Activated CD4-positive, alpha-beta T cell treated with anti-CD3 and anti-CD28 coated beads, Interleukin-2, amount 10 ng/mL, durations not matched to agents 24 days and 14 days (primary cell): ENCODE measurements at places on chromosomes 1 and 21.
A peak's percentile ranks its signal among the peaks of the same experiment; 100 is the strongest.

DNA sequence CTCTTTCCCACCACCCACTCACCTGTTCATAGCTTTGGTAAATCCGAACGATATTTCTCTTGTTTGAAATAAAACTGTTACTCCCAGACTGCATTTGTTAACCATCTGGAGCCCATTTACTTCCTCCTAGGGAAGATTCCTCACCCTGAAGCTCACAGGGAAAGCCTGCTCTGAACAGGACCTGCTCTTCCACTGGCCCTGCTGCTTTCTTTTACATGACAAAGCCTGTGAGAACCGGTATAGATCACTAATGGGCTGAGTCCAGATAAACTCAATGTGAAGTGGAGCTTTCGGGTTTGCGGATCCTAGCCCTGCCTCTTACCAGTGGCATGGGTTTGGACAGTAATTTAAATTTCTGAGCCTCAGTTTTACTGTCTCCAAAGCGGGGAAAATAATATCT, 45.2 kb downstream of the FAM163A start:
- H3K27me3 ChIP-seq = peaks cover 9% of the 10 kb centered on the region
- no peaks in the 10 kb centered on the region for H3K4me1 ChIP-seq
- H3K4me3 ChIP-seq = no peak overlapping the region
- H3K27ac ChIP-seq = no peak overlapping the region
- H3K36me3 ChIP-seq = no peaks in the 10 kb centered on the region

DNA sequence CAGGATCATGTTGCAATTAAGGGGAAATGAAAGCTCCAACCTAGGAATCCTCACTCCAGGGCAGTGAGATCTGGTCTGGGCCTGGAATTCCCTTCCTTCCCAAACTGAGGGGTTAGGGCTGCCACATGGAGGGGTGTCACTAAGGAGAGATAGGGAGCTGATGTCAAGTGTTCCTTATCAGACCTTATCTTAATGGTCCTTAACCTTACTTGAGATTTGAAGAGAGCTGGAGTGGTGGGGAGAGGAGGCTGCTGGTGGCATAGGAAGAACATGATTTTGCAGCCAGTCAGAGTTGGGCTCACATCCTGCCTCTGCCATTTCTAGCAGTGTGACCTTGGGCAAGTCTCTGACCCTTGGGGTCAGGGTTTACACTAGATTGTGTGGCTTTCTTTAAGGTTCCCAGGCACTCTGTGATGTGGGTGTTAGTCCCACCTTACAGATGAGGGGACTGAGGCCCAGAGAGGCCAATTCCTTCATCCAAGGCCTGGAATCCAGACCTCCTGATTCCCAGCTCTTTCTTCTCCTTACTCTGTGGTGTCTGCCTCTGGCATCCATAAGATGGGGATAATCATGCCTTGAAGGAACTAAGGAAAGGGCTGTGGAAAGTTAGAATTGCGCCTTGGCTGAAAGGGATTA, 56.3 kb upstream of the SYNC start:
- H3K36me3 ChIP-seq = no peaks in the 10 kb centered on the region
- peaks cover 18% of the 10 kb centered on the region for H3K4me1 ChIP-seq
- DNase-seq = no peak

DNA sequence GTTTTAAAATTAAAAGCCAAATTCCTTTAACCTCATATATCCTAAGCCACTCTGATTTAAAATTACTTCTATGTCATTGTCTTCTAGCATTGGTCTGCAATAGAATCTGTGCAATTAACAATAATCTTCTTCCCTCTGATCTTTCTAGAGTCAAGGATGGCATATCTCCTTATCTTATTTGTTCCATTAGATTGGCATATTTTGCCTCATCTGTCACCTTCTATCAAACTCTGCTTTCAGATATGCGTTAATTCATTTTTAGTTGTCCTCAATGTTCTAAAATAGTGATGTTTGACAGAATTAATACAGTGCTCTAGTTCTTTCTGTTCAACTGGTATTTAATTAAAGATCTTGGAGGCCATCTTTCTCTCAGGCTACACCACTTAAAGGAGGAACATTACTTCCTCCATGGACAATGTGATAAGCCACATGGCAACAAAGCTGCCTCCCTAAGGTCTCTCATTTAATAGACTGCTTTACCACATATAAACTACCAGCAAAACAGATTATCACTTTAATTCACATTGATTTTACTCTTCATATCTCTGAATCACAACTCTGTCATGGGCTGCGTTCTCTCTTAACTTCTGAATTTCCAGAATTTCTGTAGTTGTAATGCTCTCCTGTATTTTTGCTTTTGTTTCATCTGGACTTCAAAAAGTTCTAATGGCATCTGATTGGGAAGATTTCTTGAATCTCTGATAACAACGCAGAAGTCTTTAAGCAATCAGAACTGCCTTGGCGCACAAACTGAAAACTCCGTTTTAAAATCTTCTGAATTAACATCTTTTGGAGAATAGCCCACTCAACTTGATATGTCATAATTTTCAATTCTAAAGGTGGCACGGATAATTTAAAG, 2.8 kb downstream of the NRIP1 start:
- H3K27ac ChIP-seq = no peak overlapping the region
- DNase-seq = no peak
- peak overlapping the region; percentile 81 for H3K4me3 ChIP-seq
- no peaks in the 10 kb centered on the region for H3K36me3 ChIP-seq

DNA sequence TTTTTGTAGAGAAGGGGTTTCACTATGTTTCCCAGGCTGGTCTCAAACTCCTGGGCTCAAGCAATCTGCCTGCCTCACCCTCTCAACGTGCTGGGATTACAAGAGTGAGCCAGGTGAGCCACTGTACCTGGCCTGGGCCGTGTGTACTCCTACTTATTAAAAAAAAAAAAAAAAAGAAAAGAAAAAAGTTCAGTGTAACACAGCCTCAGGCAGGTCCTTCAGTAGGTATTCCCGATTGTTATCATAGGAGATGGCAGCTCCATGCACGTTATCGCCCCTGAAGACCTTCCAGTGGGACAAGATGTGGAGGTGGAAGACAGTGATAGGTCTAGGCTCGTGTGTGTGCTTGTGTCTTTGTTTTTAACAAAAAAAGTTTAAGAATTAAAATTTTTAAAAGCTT, 3.3 kb downstream of the ECHDC2 start:
- no peaks in the 10 kb centered on the region for H3K27me3 ChIP-seq
- H3K27ac ChIP-seq = no peak overlapping the region
- peaks cover 20% of the 10 kb centered on the region for H3K4me1 ChIP-seq
- H3K36me3 ChIP-seq = no peaks in the 10 kb centered on the region
- H3K4me3 ChIP-seq = no peak overlapping the region

- peak overlapping the region; percentile 65 for H3K4me3 ChIP-seq
- H3K36me3 ChIP-seq = no peaks in the 10 kb centered on the region
- peak overlapping the region; percentile 2 for H3K27ac ChIP-seq
Measured at GRCh38 chr1:183023601-183024316, 539 bp downstream of the LAMC1 start.

GRCh38 chr1:31911994-31912780, 26.0 kb downstream of the PTP4A2 start:
- H3K27me3 ChIP-seq = no peaks in the 10 kb centered on the region
- no peak for DNase-seq
- peaks cover 54% of the 10 kb centered on the region for H3K4me1 ChIP-seq
- peak overlapping the region; percentile 29 for H3K4me3 ChIP-seq
- peak overlapping the region; percentile 84 for H3K27ac ChIP-seq

DNA sequence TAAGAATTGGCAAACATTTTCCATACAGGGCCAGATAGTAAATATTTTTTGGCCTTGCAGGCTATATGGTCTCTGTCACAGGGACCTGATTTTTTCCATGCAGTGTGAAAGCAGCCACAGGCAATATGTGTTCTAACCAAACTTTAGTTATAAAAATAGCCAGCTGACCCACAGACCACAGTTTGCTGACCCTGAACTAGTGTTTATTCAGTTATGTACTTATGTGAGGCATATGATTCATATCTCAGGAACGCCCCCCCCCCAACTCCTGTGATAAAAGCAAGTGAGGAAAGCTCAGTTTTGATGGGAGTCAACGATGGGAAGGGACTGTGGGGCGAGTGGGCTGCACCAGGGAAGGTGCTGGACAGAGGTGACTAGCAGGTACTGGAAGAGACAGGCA, 80.1 kb downstream of the HMGB4 start:
- no peaks in the 10 kb centered on the region for H3K36me3 ChIP-seq
- no peak for DNase-seq
- H3K4me1 ChIP-seq = no peaks in the 10 kb centered on the region
- H3K27me3 ChIP-seq = no peaks in the 10 kb centered on the region
- H3K27ac ChIP-seq = no peak overlapping the region

GRCh38 chr1:216721062-216721461, 2.2 kb downstream of the ESRRG start:
- DNase-seq = no peak
- H3K27me3 ChIP-seq = peaks cover 12% of the 10 kb centered on the region
- H3K4me3 ChIP-seq = no peak overlapping the region
- H3K4me1 ChIP-seq = no peaks in the 10 kb centered on the region

DNA sequence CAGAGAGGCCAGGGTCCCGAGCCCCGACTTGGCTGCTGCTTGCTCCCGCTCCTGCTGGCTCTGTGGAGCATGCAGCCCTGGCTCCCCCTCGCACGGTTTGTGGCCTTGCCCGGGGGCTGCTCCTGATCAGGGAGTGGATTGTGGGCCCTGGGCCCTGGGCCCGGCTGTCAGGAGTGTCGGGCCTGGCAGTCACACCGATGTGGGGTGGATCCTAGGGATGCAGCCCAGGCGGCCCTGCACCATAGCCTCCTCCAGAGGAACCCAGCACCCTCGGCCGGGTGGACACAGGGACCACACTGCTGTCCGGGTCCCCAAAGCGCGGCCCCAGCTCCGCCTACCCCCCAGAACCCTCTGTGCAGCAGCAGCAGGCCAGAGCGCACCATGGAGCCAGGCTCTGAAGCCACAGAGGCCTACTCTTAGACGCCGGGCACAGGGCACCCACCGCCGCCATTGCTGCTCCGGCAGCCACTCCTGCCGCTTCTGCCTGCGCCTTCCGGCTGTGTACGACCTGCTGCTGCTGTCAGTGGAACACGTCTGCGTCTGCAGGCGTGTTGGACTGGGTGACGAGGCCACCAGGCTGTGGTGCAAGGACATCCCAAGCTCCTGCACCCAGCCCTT, 9.4 kb downstream of the SLX9 start:
- no peak overlapping the region for H3K4me3 ChIP-seq
- DNase-seq = no peak
- no peaks in the 10 kb centered on the region for H3K27me3 ChIP-seq
- H3K27ac ChIP-seq = no peak overlapping the region
- H3K4me1 ChIP-seq = peaks cover 7% of the 10 kb centered on the region

GRCh38 chr1:184972315-184973055, 1.8 kb downstream of the NIBAN1 start:
- H3K27ac ChIP-seq = peak overlapping the region; percentile 94
- H3K4me3 ChIP-seq = peak overlapping the region; percentile 91
- peaks cover 13% of the 10 kb centered on the region for H3K36me3 ChIP-seq
- no peak for DNase-seq

DNA sequence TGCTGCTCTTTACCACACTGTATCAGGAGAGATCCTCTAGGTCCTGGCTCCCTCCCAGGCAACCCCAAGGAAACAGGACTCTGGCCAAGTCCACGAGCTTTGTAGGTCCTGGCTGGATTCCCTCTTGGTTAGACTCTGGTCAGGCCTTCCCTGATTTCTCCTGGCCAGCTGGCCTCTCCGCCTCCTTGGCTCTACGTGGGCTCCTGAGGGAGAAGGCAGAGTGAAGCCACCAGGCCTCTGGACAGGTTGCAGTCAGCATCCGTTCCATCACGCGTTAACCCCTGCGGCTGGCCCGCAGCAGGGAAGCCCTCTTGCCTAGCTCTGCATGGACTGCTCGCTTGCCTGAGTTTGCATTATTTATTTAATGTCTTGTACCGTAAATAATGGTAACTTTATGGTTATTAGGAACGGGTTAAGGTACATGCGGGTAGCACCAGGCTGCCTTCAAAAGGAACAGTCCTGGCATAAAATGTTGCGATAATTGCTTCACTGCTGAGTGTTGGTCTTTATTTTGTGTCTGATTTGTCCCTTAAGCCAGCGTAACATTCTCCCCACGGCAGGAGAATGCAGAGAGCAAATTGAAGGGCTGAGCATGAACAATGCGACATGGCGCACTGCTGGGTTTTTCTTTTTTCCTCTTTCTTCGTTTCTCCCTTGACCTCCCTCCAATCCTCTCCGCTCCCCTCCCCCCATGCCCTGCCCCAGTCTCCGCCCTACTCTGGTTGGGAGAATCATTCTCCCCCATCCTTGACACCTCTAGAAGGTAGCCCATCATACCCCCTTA, 100.3 kb downstream of the RNF220 start:
- no peaks in the 10 kb centered on the region for H3K4me1 ChIP-seq

DNA sequence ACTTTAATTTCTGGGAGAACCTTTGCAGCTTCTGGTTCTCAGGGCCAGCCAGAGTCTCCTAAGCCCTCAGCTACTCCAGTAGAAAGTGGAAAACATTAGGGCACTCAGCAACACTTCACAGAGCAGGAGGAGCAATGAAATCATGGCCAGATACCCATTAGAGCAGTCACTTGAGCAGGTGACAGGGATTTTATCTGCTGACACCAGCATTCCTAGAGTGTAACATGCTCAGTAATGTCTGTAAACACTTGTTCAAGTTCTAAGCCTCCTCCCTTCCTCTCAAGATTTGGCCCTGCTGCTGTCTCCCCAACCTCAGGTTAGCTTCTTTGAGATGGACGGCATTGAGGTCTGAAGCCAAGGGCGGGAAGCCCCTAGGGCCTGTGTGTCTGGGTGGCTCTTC, 218.0 kb downstream of the GRIK3 start:
- no peaks in the 10 kb centered on the region for H3K4me1 ChIP-seq
- no peak for DNase-seq
- no peak overlapping the region for H3K4me3 ChIP-seq
- no peaks in the 10 kb centered on the region for H3K36me3 ChIP-seq
- no peaks in the 10 kb centered on the region for H3K27me3 ChIP-seq

- DNase-seq = no peak
- no peaks in the 10 kb centered on the region for H3K4me1 ChIP-seq
- no peaks in the 10 kb centered on the region for H3K36me3 ChIP-seq
- H3K27ac ChIP-seq = no peak overlapping the region
Measured at GRCh38 chr1:58307431-58307830, 239.1 kb downstream of the OMA1 start.

- H3K4me3 ChIP-seq = no peak overlapping the region
- peaks cover 3% of the 10 kb centered on the region for H3K27me3 ChIP-seq
- H3K4me1 ChIP-seq = no peaks in the 10 kb centered on the region
- no peaks in the 10 kb centered on the region for H3K36me3 ChIP-seq
- no peak overlapping the region for H3K27ac ChIP-seq
Measured at GRCh38 chr21:39519835-39520234, 68.1 kb downstream of the SH3BGR start.

DNA sequence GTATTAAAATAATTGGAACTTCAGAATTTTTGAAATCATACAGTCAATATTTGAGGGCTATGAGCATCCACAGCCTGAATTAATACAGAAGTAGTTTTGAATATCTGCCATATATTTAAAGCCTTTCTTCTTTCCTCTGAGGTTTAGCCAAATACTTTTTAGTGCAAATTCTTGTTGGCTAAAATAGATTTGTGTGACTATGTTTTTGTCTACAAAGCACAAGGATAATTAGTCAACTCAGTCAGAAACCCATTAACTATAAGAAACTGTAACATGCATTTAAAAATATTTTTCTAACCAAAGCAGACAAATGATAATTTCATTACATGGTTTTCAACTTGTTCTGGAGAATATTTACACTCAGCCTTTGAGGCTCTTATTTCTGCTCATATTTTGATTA, 232.1 kb downstream of the TPR start:
- H3K4me1 ChIP-seq = peaks cover 2% of the 10 kb centered on the region
- H3K4me3 ChIP-seq = no peak overlapping the region
- peaks cover 5% of the 10 kb centered on the region for H3K27me3 ChIP-seq

- no peak for DNase-seq
- peaks cover 43% of the 10 kb centered on the region for H3K27me3 ChIP-seq
- H3K36me3 ChIP-seq = no peaks in the 10 kb centered on the region
- no peak overlapping the region for H3K4me3 ChIP-seq
Measured at GRCh38 chr1:14598007-14598497, 433 bp upstream of the KAZN start.
